ENCODE measurements at places on chromosomes 13 and 19.

DNA sequence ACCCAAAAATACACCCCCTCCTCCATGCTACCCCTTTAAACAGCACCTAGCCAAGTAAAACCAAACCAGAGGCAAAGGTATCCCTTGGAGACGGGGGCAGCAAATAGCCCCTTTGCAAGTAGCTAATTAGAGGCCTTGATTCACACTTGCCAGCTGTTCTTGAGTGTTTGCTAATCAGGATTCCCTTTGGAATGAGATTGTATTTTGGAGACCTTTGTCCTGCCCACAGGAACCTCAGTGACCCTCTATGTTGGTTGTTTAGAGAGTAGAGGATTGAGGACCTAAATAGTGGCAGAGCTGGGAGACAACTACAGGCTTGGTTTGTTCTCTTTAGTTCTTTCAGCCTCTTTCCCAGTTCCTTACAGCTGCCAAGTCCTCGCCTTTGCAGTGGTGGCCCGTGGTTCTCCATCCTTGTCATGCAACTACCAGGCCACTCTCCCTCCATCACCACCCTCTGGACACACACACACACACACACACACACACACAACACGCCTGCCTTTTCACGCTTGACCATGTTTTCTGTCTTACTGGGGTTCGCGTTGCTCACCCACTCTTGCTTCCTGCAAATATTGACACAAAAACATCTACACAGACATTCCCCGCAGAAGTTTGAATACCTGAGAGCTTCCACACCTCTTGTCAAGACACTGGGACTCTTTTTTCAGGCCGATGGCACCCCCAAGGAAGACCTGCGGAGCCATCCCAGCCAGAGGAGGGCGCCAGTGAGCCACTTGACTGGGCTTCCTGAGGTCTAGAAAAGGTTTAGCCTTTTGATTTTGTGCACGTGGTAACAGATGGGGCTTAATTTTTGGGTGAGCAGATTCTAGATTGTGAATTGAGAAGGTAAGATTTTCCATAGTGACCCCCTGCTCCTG is 80.0 kb upstream of the GPR183 start:
- DNase-seq = peak; percentile 84

DNA sequence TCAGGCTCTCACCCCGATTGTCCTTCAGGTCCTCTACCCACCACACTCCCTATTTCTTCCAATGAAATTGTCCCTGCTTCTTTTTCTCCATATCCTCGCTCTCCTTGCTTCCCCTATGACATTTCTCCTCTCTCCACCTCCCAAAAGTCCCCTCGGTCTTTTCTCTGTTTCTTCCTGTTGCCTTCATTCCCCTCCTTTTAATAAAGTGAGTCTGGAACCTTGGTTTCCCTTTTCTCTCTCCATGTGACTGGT is 676 bp upstream of the ZNF574 start:
- DNase-seq = no peak

DNA sequence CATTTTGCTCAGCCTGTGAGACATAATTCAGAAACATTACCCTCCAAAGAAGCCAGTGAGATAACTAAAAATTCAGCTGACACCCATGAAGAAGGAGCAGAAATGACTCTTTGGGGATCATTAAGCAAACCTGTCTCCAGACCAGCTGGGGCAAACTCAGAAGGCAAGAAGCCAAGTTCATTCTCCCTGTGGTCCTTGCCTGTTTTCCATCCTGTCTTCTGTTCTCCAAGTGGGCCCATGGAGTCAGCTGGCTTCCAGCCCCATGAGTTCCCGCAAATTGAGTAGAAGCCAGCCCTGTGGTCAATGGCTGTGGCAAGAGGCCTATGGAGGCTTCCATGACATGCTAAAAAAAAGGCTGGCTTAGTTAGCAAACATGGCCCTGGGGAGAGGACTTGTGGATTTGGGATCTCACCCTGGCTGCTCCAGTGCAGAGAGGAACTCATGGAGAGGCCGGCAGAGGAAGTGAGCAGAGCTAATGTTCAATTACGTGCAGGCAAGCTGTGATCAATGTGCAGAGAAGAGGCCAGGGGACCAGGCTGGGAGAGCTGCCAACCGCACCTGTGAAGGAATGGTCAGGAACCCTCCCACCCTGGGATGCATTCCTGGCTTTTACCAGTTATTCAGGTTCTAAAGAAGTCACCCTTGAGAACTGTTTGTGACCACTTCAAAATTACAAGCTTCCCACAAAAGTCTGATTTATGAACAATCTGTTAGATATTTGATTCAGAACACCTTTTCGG is 229.1 kb downstream of the TSHZ3 start:
- DNase-seq = no peak

- DNase-seq = no peak
Observed at GRCh38 chr13:113901642-113902041, 37.8 kb upstream of the GAS6 start.

DNA sequence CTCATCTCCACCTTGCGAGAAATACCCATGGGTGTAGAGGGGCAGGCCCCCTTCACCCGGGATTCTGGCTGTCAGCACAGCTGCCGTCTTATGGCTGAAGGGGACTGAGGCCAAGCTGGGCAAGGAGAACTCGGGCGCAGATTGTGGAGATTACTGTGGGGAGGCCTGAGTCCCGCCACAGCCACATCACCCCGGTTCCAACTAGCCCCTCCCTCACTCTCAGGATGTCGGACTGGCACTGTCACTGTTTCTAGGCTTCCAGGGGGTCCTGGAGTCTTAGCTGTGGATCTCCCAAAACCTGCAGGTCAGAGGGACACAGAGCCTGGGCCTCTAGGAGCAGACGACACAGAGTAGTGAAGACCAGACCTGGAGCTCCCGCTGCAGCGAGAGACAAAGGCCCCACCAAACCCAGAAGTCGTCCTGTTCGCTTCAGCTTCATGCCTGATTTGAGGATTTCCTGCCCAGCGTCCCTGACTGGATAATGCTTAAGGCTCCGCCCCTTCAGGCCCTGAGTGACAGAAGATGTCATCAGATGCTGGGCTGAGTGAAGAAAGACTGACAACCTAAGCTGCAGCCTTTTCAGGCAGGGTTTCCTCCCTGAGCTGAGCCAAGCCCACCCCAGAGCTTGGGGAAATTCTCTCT is 55.8 kb downstream of the ZNF93 start:
- no peak for DNase-seq

DNA sequence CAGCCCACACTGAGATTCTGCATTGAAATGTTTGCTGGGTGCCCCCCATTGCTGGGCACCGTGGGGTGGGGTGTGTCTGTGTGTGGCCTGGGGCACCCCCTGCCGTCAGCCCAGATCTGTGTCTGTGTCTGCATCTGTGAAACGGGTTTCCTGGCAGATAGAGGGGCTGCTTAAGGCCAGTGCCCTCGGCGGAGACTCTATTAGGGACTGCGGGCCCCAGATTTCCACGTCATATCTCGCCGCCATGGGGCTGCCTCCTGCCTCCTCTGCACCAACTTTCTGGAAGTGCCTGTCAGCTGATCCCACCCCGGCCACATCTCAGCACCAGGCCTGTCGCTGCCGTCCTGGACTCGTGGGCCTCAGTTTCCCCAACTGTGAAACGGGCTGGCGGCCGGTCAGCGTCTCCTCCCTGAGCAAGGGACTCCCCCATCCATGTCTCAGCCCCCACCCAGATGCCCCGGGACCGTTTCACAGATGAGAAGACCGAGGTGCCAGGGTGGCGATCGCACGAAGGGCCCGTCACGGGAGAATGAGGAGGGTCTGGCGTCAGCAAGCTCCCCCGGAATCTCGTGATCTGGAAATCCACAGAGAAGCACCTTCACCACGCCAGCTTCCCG is 21.4 kb downstream of the ARID3A start:
- no peak for DNase-seq
